ENCODE measurements at places on chromosomes 13 and 19.

DNA sequence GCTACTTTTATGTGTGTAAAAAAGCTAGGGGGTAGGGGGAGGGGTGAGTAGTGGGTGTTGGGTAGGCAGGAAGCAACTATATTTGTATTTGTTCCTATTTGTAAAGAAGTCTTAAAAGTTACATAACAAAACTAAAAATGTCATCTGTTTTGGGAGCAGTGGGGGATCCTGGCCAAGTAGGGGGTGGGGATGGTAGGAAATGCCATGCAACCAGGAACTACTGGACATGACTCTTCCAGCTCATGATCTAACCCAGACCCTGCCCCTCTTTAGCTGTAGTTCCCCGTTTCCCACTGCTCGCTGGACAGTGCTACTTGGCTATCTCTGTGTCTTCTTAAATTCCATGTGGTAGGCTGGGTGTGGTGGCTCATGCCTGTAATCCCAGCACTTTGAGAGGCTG lies 3.2 kb downstream of the GTF3A start:
- DNase-seq: no peak

DNA sequence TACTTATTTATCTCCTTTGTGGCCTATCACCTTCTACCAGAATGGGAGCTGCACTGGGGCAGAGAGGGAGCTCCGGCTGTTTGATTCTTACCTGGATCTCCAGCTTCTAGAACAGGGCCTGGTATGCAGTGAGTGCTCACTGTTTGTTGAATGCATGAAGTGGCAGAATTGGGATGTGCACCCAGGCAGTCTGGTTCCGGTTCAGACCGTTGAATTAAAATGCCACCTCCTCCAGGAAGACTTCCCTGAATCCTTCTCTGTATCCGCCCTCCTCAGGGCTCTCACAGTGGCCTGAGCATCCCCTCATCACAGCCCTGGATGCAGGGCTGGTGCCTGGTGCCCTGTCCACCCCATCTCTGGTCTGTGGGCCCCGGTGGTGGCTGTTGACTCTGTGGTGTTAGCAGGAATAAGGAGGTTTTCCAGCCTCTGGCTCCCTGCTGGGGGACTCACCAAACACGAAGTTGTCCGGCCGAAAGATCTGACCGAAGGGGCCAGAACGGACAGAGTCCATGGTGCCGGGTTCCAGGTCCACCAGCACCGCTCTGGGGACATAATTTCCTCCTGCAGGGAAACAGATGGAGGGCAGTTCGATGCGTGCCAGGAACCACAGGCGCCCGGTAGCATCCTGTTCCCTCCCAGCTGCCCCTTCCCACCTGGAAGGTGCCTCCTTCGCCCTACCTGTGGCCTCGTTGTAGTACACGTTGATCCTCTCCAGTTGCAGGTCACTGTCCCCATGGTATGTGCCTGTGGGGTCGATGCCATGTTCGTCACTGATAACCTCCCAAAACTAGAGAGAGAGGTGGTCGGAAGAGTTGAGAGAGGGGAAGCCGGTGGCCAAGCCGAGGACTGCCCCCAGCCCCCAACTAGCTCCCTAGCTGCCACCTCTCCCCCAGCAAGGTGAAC lies 1.0 kb downstream of the TUBB4A start:
- DNase-seq: no peak

GRCh38 chr19:19420570-19421298 lies 15.3 kb downstream of the GATAD2A start:
- DNase-seq: peak; percentile 67

DNA sequence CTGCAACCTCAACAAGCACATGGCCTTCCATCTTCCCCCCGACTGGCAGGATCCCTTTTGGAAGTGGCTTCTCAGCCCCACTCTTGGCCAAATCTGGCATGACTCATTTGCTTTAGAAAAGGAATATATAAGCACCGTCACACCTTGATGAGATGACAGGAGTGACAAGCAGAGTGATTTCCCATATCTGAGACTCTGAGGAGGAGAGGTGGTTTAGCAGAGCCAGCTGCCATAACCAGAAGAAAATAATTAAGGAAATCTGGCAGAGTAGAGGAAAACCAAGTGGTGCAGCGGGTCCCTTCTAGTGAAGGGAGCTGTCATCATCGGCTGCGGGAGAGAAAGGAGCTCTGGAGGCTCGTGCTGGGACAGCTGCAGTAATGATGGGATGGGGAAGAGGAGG lies 27.5 kb upstream of the KCTD15 start:
- DNase-seq: no peak

- DNase-seq: no peak
These were observed 501 bp downstream of the GTPBP3 start for GRCh38 chr19:17337675-17338432.

GRCh38 chr13:20495087-20496023 lies 30.3 kb downstream of the CRYL1 start:
- DNase-seq: no peak

- DNase-seq: no peak
These were observed 213.2 kb downstream of the ATP8A2 start for GRCh38 chr13:25585000-25585399.

- DNase-seq: no peak
These were observed at the start of gene USP12 for GRCh38 chr13:27171244-27171826. TSS of gene USP12 (minus strand) at chr13:27171811. CDS start at chr13:27171639, 172 bp downstream.

DNA sequence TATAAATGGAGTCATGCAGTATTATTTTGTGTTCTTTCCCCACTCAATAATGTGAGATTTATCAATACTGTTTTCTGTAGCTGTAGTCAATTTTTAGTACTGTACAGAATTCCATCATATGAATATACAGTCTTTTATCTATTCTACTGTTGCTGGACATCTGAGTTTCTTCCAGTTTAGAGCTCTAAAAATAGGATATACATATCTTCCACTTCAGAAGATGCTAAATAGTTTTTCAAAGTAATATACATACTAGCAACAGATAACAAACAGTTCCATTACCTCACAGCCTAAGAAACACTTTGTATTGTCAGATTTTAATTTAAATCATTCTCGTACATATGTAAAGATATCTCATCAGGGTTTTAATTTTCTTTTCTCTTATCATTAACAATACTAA lies 149.6 kb downstream of the UGGT2 start:
- no peak for DNase-seq

DNA sequence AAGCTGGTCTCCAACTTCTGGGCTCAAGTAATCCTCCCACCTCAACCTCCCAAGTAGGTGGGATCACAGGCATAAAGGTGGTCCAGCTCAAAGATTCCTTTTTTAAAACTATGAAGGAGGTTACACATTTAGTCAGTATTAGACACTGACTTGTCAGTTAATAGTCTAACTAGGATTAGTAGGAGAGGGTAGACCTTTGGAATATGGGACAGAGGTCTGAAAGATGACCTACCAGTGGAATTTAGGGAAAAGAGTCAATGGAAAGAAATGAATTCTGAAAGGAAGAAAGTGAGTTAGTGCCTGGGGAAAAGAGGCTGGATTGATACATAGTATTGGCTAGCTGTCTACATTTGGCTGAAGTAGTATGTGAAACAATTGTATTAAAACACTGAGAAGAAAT lies 220.7 kb downstream of the MZT1 start:
- no peak for DNase-seq

- DNase-seq: no peak
These were observed 13.3 kb upstream of the PSMD8 start for GRCh38 chr19:38360839-38361631.

All from NCI-H1048 (cell line).